A549 treated with RU486 at 1 μM for 4 hours (cell line): ENCODE measurements at places on chromosomes 5 and 9. TPM values are rescaled to one million over a fixed set of nuclear protein-coding genes. Genes with fewer than 3 reads are reported as not detected.

Gene SLC9A3
- 2.1 to 2.9 TPM (median 2.4 TPM) in 5 replicates for total RNA-seq

Gene SGCD
- 3.7 to 4.5 TPM (median 4.0 TPM) in 5 replicates for total RNA-seq

Gene ROPN1L
- total RNA-seq: 1.1 to 2.7 TPM (median 2.1 TPM) in 5 replicates

Gene PCDHB15
- total RNA-seq: 0.06 to 0.10 TPM (median 0.08 TPM) in 3 of 5 replicates, not detected in the others

Gene TAS2R1
- total RNA-seq: not detected in 5 replicates

Gene PLEKHG4B
- 0.56 to 1.0 TPM (median 0.96 TPM) in 5 replicates for total RNA-seq

Gene C9orf50
- total RNA-seq: 0.14 TPM in 1 of 5 replicates, not detected in the others

Gene ADAMTS13
- 0.33 to 0.97 TPM (median 0.46 TPM) in 5 replicates for total RNA-seq

Gene ANKRD55
- total RNA-seq: not detected in 5 replicates

Gene EFNA5
- 16.7 to 23.3 TPM (median 19.8 TPM) in 5 replicates for total RNA-seq

Gene CNTNAP3B
- 15.9 to 18.8 TPM (median 16.6 TPM) in 5 replicates for total RNA-seq

Gene CMYA5
- 0.08 to 0.15 TPM (median 0.12 TPM) in 5 replicates for total RNA-seq

Gene DEPDC1B
- total RNA-seq: 13.0 to 18.6 TPM (median 17.4 TPM) in 5 replicates

Gene SPINK13
- total RNA-seq: not detected in 5 replicates

Gene ABCA2
- 18.6 to 29.0 TPM (median 26.5 TPM) in 5 replicates for total RNA-seq

Gene TLE1
- total RNA-seq: 86.1 to 94.3 TPM (median 87.5 TPM) in 5 replicates

Gene ELAVL2
- 0.10 to 0.19 TPM in 2 of 5 replicates, not detected in the others for total RNA-seq

Gene CAMLG
- total RNA-seq: 15.6 to 31.1 TPM (median 29.9 TPM) in 5 replicates

Gene MYOZ3
- 0.05 to 0.25 TPM in 2 of 5 replicates, not detected in the others for total RNA-seq

Gene RANBP3L
- total RNA-seq: not detected in 5 replicates

Gene BARHL1
- not detected in 5 replicates for total RNA-seq

Gene PLAC8L1
- total RNA-seq: 0.29 TPM in 1 of 5 replicates, not detected in the others

Gene PCDHA9
- 0.04 TPM in 1 of 5 replicates, not detected in the others for total RNA-seq

Gene ARRDC3
- 5.6 to 15.3 TPM (median 12.1 TPM) in 5 replicates for total RNA-seq

Gene TSLP
- total RNA-seq: not detected in 5 replicates

Gene NMUR2
- total RNA-seq: 0.08 to 0.14 TPM in 2 of 5 replicates, not detected in the others
